ENCODE measurements at places on chromosomes 3 and 15.

- DNase-seq, result no peak
Observed at GRCh38 chr3:105662306-105662705, 206.5 kb downstream of the CBLB start.

DNA sequence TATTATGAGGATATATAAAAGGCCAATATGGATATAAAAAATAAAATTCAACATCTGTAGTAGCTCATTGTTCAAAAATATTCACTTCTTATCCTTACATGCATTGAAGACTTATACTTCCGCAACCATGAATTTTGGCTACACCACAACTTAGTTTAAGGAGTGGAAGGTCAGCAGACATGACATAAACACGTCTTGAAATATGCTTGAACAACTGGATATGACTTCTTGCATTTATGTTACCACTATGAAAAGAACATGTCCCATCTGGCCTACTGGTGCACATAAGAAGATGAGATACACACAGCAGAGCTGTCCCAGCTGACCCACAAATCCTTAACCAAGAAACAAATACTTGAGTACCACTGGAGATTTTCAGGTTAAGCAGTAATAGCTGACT lies 52.1 kb downstream of the MYO9A start:
- DNase-seq, result no peak

- DNase-seq, result no peak
Observed at GRCh38 chr3:121883507-121883906, 10.7 kb upstream of the SLC15A2 start.

- no peak for DNase-seq
Observed at GRCh38 chr3:113630956-113631542, 65.4 kb downstream of the USF3 start.

DNA sequence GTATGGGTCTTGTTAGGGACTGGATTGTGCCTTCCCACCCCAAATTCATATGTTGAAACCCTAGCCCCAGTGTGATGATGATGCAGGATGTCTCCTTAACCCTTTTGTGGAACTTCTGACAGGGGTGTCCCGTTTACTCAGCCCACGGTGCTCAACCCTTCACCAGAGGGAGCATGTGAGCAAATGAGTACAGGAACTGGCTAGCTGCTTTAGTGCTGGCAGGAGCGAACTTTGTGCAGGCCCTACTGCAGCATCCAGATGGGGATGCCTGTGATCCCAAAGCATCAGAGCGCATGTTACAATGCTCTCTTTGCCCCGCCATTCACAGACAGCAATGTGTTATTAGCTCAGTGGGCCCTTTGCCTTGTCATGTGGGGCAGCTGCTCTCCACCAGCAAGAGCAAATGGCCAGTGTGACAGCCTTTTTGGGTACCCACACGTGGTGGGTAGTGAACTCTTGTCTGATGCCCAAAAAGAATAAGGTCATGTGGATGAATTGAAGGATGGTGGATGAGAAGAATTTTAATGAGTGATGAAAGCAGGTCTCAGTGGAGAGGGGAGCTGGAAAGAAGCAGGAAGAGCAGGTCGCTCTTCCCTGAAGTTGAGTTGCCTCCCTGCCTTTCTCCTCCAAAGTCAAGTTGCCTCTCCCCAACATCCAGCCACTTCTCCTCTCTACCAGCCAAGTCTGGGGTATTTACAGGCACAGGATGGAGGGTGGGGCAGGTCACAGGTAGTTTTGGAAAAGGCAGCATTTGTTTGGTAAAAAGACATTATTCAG lies 63.3 kb upstream of the STRIT1 start:
- DNase-seq, result no peak

Measured in activated T-cell treated with anti-CD3 and anti-CD28 coated beads for 48 hours (primary cell).